Activated CD4-positive, alpha-beta T cell treated with anti-CD3 and anti-CD28 coated beads, Interleukin-2, amount 50 U/mL, for 16 hours (primary cell): ENCODE measurements at places on chromosomes 2 and 18.

DNA sequence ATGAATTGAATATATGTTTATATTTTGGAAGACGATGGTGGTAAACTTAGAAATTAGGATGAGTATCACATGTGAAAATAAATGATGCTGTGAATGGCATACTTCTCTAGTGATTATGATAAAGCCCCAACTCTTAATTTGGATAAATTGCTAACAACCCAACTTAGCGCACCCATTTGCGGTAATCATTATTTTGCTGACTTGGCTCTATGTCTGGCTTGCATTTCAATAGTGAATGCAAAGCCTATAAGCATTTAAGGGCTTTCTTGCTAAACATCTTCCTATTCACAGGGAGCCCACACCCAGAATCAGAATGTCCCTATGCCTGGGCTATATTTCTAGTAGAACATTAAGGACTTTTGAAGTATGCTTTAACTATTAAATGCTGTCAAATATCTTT lies 910.7 kb upstream of the FANCL start:
- no peak for DNase-seq

DNA sequence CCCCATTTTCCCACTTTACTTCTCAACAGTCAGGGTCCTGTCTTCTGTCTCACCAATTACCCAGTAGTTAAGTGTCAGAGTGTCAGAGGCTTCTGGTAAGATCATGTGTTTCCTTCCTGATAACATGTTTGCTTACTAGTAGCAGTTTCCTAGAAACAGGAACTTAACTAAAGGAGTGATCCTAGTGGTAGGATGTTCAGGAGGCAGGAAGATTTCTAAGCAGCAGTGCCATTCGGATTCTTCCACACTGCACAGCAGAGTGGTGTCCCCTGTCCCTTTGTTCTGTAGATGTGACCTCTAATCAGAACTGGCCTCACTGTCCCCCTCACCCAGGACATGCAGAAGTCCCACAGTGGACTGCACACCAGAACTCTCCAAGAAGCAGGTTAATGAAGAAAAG lies 221.8 kb upstream of the OSR1 start:
- no peak for DNase-seq

- DNase-seq: no peak
These were observed 32.4 kb upstream of the TMEM131 start for GRCh38 chr2:98028101-98028561.

GRCh38 chr18:63306249-63306648 lies 13.3 kb downstream of the BCL2 start:
- DNase-seq: no peak

- no peak for DNase-seq
These were observed 785.0 kb downstream of the CNTNAP5 start for GRCh38 chr2:124810132-124810531.

GRCh38 chr2:774436-774835 lies 97.2 kb upstream of the TMEM18 start:
- no peak for DNase-seq

- no peak for DNase-seq
These were observed 77.6 kb upstream of the BCL2L11 start for GRCh38 chr2:111042772-111043771.

- peak; percentile 26 for DNase-seq
These were observed 436.2 kb downstream of the SUCLG1 start for GRCh38 chr2:84022810-84023431.

DNA sequence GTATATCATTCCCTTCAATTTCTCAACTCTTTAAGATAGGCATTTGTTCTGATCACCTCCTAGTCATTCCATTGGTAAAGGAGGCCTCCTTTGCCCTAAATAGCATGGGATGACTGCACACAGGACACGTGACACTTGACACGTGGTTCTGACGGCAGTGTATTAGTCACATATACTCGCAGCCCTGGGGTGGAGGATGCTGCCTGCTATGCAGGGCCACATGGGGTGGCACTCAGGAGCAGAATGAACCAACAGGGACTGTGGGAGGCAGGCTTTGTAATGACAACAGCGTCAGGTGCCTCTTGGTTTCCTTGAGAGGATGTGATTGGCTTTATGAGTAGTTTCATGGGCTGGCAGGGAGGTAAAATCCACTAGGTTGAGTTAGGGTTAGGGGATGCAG lies 9.3 kb upstream of the KCNS3 start:
- DNase-seq: peak; percentile 35

DNA sequence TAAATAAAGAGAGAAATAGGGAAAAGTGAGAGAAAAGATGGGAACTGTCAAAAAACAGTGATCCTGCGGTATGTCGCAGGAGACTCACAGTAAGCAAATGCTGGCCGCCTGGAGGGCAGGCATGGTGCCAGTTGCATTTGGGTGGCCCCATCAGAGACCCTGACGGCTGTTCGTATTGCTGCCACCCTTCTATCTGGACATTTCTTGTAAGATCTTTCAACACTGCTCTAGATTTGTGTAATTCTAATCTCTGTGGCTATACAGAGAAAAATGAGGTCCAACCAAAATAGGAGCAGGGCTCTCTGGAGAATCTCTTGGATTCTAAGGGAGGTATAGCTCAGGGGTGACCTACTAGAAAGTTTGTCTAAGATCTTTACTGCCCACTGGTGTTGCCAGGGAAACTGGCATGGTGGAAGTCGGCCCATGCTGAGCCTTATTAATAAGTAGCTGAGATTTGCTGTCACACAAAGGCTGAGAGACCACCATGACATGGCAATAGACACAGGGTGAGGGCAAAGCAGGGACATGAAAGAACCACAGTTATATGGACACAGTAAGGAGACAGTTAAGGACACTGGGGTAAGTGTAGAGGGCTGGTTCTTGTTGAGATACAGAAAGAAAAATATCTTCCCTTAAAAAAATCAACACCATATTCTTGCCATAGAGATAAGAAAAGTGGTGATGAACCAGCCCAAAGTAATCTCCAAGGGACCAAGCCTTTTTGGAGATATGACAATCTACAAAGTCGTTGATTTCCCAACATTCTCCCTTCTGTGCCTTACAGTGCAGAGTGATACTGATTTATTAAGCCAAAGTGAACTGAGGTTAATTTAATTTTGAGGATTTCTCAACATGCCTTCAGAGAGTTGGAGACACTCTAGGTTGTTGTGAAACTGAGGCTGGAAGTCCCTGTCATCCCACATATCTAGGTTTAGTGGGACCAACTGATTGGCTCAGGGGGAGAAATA lies 26.4 kb upstream of the FZD7 start:
- no peak for DNase-seq

DNA sequence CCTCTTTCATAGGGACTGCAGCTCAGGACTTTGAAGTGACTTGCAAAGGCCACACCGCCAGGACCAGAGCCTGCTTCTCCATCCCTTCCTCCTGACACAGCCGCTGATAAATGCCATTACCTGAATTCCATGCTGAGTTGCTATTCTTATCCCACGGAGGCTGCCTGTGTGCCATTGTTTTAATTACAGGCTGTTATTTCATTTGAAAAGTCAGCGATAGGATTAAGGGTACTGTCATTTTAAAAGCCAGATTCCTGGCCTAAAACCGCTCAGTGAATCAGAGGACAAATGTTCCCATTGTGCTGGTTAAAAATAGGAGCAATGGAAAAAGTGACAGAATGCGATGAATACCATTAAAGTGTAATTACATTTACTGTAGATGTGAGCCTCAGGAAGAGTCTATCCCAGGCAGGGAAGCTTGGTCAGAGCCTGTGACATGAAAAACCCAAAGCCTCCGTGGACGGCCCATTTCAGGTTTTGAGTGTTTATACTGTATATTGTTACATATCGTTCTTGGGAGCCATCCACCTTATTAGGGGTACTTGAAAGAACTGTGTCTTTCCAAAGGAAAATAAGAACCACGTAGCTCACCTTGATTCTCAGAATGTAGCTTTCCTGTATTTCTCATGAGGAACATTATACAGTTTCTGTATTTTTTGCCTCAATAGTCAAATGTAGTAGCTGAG lies 41.3 kb downstream of the PDCL3 start:
- DNase-seq: no peak

DNA sequence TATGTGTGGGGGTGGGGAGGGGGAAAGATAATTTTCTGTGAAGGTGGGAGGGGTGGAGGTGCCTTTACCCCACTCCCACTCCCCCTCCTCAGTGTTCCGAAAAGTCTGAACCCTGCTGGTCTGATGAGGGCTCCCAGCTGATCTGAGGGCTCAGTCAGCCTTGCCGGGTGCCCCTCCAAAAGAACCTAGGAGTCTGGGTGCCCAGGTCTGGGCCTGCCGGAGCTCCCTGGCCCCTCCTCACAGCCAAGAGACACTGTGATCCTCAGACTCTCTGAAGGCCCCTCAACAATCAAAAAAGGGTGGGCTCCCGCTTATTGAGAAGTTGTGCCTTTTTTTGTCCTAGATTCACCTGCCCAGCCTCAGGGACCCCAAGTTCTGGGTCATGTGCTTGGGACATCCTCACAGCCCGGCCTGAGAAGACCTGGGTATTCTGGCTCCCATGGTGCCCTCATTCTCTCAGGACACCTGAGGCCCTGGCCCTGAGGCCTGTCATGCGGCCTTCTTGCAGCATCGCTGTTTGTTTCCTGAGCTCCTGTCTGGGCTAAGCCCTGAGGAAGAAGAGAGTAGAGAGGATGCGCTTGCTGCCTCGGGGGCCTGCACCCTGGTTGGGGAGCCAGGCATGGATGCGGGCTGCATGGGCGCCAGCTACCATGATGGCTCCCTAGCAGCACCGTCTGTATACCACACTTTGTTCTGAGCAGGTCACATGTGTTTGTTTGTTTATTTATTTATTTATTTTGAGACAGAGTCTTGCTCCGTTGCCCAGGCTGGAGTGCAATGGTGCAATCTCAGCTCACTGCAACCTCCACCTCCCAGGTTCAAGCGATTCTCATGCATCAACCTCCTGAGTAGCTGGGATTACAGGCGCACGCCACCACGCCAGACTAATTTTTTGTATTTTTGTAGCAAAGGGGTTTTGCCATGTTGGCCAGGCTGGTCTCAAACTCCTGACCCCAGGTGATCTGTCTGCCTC lies 44.0 kb downstream of the SDC1 start:
- DNase-seq: no peak

GRCh38 chr18:37343542-37343851 lies 222.1 kb downstream of the CELF4 start:
- DNase-seq: no peak

GRCh38 chr18:813172-814071 lies 1.4 kb upstream of the YES1 start:
- DNase-seq: peak; percentile 79

GRCh38 chr2:158511706-158512105 lies 55.0 kb downstream of the PKP4 start:
- DNase-seq: no peak

DNA sequence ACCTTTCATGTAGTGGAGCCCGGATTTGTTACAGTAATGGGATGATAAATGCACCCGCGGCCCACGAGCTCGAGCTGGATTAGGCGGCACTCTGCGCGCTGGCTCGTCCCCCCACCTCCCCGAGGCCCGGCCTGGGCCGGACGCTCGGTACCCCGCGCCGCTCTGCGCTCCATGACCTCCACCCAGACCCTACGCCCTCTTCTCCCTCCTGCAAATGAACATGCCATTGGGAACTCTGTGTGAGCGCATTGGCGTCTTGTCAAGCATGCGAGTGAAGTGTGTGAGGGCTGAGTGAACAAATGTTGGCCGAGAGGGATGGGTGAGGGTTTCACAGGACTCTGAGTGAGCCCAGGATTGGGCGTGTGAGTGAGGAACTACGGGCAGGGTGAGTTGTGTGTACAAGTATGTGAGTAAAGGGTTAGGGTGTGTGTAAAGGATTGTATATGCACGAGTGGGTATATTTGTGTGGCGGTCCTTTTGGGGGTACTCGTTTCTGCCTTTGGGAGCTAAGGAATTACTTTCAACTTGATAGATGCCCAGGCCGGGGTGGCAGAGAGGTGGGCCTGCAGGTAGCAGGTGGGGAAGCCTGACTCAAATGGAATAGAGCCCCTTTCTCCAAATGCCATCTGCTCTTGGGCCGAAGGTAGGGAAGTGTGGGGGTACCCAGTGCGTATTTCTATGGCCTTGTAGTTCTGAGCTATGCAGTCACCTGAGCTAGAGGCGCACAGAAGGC lies 2.9 kb upstream of the EN1 start:
- DNase-seq: no peak

- DNase-seq: no peak
These were observed 270.2 kb downstream of the EN1 start for GRCh38 chr2:118577202-118577601.

DNA sequence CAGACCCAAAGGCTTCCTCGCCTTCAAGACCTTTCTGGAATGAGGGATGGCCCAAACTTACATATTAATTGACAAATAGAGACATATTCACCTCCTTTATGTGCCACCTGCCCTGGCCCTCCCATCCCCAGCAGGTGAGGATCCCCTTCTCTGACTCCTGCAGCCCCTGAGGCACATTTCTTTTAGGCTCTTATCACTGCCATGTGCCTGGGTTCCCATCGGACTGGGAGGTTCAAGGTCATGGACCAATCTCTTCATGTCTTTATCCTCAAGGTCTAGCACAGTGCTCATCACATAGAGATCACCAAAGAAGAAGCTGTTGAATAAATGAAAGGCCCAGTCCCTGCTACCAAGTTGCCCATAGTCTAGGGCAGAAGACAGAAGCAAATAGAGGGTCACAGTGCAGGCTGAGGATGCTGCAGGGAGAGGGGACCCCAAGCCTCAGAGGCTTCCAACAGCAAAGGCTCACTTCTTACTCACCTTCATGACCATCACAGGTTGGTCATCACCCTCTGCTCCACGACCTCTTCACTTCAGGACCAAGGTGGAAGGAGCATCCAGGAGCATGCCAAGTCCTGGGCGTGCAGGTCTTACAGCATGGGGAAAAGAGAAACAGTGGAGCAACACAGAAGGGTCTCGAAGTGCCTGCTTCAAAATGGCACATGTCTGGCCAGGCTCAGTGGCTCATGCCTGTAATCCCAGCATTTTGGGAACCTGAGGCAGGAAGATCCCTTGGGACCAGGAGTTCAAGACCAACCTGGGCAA lies 193.9 kb downstream of the SMAD2 start:
- no peak for DNase-seq

- DNase-seq: no peak
These were observed 20.3 kb downstream of the SNRPD1 start for GRCh38 chr18:21632393-21632792.

GRCh38 chr2:98343285-98343684 lies 3.0 kb upstream of the CNGA3 start:
- no peak for DNase-seq

DNA sequence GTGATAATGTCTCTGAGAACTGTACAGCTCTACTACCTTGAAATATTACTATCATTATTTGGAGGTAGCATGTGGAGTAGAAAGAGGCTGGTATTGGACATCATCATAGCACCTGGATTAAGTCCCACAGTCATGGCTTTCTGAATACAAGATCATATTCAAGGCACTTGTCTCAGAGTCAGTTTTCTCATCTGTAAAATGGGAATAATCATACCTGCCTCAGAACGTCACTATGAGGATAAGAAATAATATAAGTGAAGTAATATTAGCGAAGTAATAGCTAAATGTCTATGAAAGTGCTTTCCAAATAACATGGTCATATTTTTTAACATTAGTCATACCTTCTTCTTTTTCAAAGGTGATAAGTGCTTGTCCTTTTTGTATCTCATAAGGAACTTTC lies 11.0 kb downstream of the NMI start:
- DNase-seq: no peak

- no peak for DNase-seq
These were observed 96.8 kb downstream of the POLE4 start for GRCh38 chr2:75055142-75055819.

- no peak for DNase-seq
These were observed 81.9 kb downstream of the CDH2 start for GRCh38 chr18:28095041-28095440.

- DNase-seq: no peak
These were observed 401.2 kb downstream of the TNS1 start for GRCh38 chr2:217601601-217602000.
